ENCODE measurements at places on chromosomes 7 and 10.
A peak's percentile ranks its signal among the peaks of the same experiment; 100 is the strongest.

- DNase-seq: no peak
Measured at GRCh38 chr10:2898509-2898860, 168.9 kb upstream of the PFKP start.

GRCh38 chr7:1916601-1916970 lies 246.5 kb downstream of the ELFN1 start:
- no peak for DNase-seq

DNA sequence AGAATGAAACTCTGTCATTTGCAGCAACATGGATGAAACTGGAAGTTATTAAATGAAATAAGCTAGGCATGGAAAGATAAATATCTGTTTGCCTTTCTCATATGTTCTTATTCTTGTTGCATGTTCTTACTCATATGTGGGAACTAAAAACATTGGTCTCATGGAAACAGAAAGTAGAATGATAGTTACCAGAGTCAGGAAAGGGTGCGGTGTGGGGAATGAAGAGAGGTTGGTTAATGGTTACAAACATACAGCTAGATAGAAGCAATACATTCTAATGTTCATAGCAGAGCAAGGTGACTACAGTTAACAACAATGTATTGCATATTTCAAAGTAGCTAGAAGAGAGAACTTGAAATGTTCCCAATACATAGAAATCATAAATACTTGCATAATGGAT lies 105.1 kb downstream of the FAM107B start:
- no peak for DNase-seq

- peak; percentile 8 for DNase-seq
Measured at GRCh38 chr7:26694141-26694540, 170.2 kb downstream of the SKAP2 start.

DNA sequence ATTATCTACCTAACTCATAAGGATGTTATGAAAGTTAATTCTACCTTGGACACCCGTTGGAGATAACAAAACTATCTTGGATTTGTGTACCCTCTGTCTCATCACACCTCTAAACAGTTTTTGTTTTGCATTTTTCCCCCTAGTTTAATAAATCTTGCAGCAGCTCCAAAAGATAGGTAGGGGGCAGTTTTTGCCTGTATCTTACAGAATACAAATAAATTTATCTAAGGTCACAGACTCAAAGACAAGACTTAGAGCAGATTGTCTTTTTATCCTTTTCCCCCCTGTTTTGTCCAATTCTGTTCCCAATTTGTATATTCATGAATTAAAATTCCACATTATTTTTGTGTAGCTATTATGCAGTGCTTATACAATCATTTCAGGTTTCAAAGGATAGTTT lies 5.0 kb upstream of the SORCS1 start:
- no peak for DNase-seq

DNA sequence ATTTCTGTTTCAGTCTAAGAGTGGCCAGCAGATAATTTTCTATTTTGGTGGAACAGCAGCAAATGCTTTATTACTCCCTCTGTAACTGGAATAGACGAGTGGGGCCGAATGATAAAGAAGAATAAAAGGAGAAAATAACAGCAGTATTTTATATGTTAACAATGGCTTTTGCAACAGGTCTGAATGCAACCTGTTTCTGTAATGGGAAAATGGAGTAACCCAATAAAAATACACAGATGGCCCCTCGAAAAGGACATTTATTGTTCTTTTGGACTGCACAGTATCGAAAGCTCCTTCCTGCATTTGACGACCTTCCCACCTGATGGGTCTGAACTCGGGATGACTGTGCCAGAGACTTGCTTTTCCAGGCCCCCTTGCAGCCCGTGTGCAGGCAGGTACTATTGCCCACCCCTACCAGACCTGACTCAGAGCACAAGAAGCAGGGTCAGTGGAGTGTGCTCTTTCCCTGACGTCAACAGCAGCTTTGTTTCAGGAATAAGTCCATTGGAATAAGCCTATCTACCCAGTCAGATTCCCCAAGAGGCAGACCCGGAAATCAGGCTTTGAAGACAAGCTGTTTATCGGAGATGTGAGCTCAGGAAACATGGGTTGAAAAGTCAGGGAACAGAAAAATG lies 306.5 kb upstream of the NEBL start:
- DNase-seq: no peak

- DNase-seq: no peak
Measured at GRCh38 chr7:41063116-41063515, 639.8 kb downstream of the INHBA start.

GRCh38 chr7:22561895-22562593 lies 62.1 kb upstream of the STEAP1B start:
- DNase-seq: no peak

DNA sequence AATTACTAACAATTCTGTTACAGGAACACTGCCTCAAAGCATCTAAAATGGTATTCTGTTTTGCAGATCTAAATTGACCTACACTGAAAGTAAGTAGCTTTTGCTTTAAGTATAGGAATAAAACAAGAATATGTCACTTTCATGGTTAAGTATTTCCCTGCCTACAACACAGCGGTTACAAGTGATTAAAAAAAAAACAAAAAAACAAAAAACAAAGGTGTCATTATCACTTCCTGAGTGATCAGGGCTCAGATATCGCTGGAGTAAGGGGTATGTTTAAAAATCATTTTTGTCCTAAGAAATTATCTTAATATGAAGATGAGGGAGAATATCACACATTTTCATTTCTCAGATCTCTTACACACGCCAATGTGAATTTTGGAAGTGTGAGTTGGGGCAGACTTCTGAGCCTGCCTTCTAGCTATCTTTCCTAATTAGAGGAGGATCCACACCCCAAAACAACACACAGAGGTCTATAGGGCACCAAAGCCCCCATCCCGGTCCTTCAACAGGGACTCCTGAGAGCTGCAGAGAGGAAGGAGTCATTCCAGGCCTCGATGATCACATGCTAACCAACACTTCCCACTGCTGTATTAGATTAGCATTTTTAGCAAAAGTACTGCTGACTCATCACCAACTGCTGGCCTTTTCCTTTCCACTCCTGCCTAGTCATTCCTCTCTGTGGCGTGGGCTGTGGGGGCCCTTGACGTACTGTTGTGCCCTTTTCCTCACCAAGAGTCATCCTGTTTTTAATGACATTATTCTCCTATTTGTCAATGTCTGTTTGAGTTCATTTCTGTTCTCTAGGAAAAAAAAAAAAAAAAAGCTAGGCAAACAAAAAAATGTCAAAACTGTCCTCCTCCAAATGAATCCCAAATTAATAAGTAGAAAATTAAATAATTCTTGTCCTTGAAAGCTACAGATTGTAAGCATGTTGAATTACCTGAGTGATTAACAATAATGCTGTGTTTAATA lies 31.2 kb downstream of the PRTFDC1 start:
- peak; percentile 97 for DNase-seq

DNA sequence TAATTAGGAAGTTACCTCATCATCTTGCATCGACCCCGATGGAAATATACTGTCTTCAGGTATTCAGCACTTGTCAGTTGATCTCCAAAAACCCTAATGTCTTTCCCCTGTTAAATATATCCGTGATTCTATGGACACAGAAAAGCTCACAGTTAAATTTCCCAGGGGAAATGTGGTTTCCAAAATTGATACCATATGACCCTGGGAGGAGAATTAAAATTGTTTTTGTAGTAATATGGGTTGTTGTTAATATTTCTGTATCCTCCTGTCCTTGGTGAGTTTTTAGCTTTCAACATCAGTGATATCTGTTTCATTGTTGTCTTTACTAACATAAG lies 132.1 kb downstream of the CELF2 start:
- DNase-seq: peak; percentile 33

GRCh38 chr10:44898665-44899064 lies 12.5 kb upstream of the TMEM72 start:
- no peak for DNase-seq

- DNase-seq: no peak
Measured at GRCh38 chr7:99255463-99255862, 17.2 kb upstream of the MYH16 start.

DNA sequence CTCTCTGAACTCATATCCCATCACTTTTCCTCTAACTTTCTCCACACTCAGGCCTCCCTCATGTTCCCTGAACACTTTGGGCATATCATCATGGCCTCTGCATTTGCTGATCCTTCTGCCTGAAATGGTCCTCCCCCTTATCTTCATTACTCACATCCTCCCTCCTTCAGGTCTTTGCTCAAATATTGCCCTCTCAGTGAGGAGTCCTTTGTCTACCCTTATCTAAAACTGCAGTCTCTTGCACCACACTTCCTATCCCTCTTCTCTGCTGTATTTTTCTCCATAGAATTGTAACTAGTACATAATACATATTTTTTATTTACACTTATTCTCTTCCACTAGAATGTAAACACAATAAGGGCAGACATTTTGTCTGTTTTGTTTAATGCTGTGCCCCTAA lies 41.7 kb downstream of the DNAJC1 start:
- no peak for DNase-seq

- DNase-seq: no peak
Measured at GRCh38 chr7:387132-388022, 97.4 kb downstream of the FOXL3 start.

GRCh38 chr7:21914671-21915070 lies 31.0 kb downstream of the CDCA7L start:
- DNase-seq: no peak

DNA sequence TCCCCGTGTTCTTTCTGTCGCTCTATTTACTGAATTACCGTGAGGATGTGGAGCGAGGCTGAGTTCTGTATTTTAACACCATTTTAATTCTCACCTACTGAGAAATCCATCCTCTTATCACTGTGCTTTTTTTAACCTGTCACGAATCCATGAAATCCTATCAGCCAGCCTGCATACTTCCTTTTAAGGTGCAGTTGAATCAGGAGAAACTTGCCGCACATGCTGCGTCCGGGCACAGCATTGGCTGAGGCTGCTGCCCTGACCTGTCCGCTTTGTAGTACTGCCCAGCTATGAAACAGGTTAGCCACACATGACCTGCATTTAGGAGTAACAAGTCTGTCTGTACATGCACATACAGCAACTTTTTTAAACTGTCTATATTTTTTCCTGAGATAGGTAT lies 82.5 kb downstream of the EGFR start:
- no peak for DNase-seq

- DNase-seq: no peak
Measured at GRCh38 chr7:157795643-157796042, 458.8 kb downstream of the DNAJB6 start.

DNA sequence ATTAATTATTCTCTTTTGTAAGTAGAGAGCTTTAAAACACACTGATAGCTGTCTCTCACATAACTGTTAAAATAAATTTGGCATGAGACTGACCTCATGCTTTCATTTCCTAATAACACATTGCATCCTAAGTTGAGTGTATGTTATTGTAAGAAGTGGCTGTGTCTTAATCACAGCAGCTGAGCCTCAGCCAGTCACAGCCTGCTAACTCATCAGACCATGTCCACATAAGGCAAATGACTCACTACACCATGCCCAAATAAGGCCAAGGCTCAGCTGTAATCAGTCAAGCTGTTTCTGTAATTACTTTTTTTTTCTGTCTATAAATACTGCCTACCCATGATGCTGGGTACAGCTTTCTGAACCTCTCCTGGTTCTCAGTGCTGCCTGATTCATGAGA lies 860.9 kb downstream of the XPNPEP1 start:
- DNase-seq: peak; percentile 22

DNA sequence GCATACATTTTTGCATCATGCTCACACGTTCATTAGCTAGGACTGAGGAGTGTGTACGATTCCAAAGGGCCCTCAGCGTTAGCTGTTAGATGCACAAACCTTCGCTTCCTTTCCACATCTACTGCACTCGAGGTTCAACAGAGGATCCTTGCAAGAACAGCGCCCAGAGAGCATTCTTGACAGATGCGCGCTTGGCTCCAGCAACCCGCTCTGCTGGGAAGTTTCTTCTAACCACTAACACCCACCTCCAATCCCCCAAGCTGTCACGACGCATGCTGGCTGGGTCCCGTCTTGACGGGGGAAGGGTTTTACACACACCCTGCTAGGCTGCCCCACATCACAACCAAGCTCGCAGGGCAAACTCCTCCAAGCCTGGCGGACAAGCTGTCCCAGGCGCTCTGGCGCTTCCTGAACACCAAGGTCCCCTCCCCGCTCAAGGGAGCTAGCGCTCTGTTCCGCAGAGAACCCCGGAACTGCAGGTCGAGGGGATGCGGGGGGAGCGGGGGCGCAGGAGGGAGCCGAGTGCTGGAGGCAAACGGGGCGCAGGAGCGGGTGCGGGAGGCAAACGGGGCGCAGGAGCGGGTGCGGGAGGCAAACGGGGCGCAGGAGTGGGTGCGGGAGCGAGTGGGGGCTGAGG lies 653 bp upstream of the ADRB1 start:
- DNase-seq: peak; percentile 35

DNA sequence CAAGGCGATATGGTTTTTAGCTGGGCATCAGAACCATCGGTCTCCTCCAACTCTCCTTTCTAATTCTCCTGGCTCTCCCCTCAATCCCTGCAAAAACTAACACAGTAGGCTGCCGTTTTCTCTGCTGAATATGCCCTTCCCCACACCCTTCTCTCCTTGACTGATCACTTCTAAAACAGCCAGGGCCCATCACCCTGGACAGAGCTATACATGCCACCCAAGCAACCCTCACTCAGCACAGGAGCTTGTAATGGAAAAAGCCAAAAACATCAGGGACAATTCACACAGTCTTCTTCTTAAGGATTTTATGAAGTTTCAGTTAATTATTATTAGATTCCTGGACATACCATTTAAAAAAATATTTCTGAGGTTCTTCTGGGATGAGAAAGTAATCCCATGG lies 61.5 kb downstream of the PIK3AP1 start:
- no peak for DNase-seq

DNA sequence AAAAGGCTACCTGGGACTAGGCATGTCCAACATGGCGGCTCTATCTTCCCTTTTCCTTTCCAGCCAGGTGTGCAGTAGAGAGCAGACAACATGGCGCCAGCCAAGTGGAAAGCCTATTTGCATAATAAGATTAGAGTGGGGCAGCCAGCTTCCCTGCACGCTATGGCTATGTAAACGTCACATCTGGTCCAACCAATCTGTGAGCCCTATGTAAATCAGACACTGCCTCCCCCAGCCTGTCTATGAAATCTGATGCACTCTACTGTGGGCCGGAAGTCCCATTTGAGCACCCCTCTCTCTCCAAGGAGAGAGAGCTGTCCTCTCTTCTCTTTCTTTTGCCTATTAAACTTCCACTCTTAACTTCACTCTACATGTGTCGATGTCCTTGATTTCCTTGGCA lies 984.9 kb upstream of the AUTS2 start:
- DNase-seq: peak; percentile 20

- no peak for DNase-seq
Measured at GRCh38 chr7:77975672-77976480, 177.3 kb downstream of the PHTF2 start.

- peak; percentile 11 for DNase-seq
Measured at GRCh38 chr10:128645486-128645885, 519.3 kb upstream of the MKI67 start.

- no peak for DNase-seq
Measured at GRCh38 chr7:82678259-82678658, 234.7 kb upstream of the CACNA2D1 start.

GRCh38 chr7:101168412-101169049 lies 3.2 kb upstream of the VGF start:
- DNase-seq: no peak

GRCh38 chr7:95608359-95609173 lies 12.2 kb upstream of the PDK4 start:
- peak; percentile 86 for DNase-seq
